ENCODE measurements at places on chromosomes 4 and X.

DNA sequence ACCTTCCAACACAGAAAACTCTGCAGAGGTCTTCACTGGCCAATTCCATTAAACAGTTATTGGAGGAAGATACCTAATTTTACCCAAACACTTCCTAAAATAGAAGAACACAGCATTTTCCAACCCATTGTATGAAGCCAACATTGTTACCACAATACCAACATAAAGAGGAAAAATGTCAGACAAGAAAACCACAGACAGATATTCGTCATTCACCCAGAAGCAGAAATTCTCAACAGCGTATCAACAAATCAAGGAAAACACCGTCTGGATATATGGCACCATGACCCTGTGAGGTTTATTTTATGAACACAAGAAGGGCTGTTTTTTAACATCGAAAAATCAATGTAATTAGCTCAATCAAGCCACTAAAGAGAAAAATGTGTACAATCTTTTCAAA, 255.6 kb downstream of the ASMT start:
- no peak for DNase-seq

DNA sequence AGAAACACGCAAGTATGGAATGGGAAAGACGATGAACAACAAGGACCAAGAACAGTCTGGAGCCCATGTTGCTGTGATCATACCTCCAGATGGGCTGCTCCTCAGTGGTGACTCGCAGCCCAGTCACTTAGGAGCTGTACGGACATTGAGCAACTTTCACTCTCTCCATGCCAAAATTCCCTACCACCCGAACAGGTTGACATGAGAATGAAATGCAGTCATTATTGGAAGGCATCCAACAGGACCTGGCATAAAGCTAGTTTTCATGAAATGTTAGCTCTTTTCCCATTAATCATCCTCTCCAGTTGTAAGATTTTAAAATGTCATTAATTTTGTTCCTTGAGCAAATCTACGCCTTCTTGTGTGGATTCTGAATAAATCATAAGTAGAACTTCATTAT, 82.7 kb upstream of the GPM6B start:
- no peak for DNase-seq

- no peak for DNase-seq
These were observed 19.8 kb downstream of the GAB1 start for GRCh38 chr4:143356493-143356892.

DNA sequence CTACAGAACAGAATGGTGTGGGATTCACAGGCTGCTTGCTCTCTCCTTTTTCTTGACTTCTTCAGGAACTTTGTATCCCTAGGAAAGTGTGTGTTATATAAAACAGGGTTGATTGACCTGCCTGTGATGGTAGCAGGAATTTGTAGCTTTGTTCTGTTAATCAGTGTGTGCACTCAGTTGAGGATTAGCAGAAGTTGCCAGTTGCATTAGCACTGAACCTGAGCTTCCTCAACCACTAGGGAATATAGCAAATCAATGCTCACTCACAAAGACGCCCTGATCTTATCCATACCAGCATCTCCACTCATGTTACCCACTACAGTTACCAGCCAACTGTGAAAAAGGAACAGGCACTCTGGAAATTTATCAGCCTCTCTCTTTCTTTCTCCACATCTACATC, 319.1 kb upstream of the EMCN start:
- no peak for DNase-seq

DNA sequence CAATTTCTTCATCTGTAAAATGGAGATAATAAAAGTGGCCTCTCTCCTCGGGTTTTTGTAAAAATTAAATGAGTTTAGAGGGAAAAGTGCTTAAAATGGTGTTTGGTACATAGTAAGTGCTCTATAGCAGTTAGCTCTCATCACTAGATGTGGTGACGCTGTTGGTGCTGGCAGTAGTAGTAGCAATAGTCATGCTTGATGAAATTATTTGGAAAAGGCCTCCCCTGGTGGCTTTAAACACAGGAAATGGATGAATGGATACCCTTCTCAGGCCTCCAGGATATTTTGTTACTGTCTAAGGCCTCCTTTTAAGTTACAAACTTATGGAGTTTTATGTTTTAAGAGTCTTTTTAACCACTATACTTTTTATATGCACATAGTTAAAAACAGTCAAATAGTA, 142.9 kb downstream of the CBR4 start:
- DNase-seq: no peak

DNA sequence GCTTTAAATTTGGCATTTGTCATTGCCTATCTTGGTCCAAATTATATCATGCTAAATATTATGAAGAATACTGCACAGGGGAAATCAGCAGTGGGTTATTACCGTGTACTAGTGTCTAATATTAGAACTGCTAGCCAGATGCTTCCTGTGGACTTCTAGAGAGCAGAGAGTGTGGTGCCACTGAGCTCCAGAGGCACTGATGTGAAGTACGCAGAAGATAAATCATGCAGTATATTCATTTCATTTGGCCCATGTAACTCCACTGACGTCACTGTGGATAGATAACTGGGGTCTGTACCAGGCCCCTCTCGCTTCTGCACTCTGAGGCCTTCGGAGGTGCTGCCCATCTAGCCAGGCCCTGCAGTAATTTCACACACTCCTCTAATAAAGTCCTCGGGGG, 80.0 kb downstream of the ALPK1 start:
- DNase-seq: no peak

GRCh38 chrX:55839485-55839884, 121.9 kb downstream of the RRAGB start:
- DNase-seq: no peak

- peak; percentile 76 for DNase-seq
These were observed 107.1 kb downstream of the NSUN7 start for GRCh38 chr4:40856840-40857362.

DNA sequence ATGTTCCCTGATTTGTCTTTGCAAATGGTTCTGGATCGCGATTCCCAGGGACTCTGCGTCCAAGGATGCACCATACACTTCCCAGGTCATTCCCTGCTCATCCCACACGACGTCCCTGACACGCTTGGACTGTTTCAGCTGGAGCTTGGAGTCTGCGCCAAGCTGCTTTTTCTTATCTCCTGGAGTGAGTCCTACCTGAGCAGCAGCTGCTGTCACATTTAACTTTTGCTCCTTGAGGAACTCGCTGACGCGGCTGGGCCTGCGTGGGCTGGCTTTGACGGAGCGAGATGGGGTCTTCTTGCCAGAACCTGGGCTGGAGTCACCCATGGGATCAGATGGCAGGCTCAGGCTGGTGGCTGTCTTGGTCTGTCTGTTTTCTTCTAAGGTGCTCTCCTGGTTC, 59.6 kb downstream of the GPRIN3 start:
- DNase-seq: no peak

GRCh38 chrX:1531096-1531890, 5.7 kb downstream of the P2RY8 start:
- no peak for DNase-seq

- no peak for DNase-seq
These were observed 57.2 kb upstream of the AFF2 start for GRCh38 chrX:148443216-148443615.

DNA sequence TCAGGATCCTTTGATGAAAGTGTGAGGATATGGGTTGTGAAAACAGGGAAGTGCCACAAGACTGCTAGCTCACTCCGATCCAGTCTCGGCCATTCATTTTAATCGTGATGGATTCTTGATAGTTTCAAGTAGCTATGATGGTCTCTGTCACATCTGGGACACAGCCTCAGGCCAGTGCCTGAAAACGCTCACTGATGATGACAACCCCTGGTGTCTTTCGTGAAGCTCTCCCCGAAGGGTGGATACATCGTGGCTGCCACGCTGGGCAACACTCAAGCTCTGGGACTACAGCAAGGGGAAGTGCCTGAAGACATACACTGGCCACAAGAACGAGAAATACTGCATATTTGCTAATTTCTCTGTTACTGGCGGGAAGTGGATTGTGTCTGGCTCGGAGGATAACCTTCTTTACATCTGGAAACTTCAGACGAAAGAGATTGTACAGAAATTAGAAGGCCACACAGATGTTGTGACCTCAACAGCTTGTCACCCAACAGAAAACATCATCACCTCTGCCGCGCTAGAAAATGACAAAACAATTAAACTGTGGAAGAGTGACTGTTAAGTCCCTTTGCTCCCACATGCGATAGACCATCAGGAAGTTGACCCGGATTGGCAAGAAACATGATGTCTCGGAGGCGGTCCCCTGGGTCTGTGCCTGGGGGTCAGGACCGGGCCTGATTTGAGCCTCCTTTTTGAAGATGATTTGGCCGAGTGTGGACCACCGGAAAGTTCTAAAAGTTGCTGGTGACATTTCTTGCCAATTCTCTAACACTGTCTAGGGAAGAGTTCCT, 22.2 kb downstream of the LIAS start:
- DNase-seq: no peak

DNA sequence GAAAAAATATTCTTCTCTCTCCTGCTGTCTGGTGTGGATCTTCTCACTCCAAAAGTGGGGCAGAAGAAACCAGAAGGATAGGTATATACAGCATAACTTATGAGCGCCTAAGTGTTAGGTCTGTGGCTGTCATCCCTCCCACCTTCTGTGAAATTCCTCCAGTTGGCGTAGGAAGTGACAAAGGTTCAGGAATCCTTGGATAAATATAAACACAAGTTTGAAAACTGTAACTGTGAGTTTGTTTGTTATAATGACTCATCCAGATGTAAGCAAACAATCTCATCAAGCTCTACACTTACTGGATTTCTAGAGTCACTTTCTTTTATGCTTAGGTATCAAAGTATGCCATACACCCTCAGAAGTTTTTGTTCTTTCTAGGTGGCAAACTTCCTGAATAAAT, 405.2 kb downstream of the FAT4 start:
- no peak for DNase-seq

- DNase-seq: no peak
These were observed 207.8 kb upstream of the SLC7A11 start for GRCh38 chr4:138449938-138450337.

DNA sequence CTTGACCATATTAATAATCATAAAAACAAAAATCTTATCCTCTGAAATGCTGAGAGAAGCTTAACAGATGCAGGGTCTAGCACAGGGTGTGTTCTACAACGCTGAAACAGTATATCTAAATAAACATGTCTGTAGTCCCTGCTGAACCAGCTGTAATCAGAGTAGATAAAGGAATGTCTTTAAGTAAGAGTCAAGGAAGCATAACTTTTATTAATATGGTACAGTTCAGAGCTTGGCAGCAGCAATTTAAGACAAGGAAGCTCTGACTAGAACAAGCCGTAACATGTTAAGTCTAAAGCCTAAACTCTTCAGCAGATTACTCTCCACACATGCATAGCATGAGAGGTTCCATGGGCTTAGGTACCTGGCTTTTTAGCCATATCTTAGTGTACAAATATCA, 36.1 kb downstream of the NFKB1 start:
- DNase-seq: no peak

- no peak for DNase-seq
These were observed 57.0 kb upstream of the GBA3 start for GRCh38 chr4:22635692-22636091.

DNA sequence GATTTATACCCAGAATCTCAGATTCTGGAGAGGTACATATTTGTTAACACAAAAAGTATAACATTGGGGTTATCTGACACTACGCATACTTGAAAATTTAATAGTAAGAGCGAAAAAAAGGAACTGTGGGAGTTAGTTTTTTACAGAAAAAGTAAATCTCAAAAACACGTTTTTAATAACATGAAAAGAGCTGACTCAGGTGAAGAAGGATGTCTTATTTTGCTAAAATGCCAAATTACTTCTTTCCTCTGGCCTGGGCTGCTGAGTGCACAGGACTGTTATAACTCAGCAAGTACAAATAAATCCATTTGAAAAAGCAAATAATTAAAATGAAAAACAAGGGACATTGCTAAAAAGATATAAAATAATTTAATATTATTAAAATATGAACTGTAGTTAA, 1322.9 kb downstream of the ARAP2 start:
- DNase-seq: no peak

GRCh38 chr4:163201358-163201757, 34.7 kb upstream of the NAF1 start:
- DNase-seq: no peak

GRCh38 chrX:111180750-111181240, 84.8 kb downstream of the PAK3 start:
- DNase-seq: no peak

DNA sequence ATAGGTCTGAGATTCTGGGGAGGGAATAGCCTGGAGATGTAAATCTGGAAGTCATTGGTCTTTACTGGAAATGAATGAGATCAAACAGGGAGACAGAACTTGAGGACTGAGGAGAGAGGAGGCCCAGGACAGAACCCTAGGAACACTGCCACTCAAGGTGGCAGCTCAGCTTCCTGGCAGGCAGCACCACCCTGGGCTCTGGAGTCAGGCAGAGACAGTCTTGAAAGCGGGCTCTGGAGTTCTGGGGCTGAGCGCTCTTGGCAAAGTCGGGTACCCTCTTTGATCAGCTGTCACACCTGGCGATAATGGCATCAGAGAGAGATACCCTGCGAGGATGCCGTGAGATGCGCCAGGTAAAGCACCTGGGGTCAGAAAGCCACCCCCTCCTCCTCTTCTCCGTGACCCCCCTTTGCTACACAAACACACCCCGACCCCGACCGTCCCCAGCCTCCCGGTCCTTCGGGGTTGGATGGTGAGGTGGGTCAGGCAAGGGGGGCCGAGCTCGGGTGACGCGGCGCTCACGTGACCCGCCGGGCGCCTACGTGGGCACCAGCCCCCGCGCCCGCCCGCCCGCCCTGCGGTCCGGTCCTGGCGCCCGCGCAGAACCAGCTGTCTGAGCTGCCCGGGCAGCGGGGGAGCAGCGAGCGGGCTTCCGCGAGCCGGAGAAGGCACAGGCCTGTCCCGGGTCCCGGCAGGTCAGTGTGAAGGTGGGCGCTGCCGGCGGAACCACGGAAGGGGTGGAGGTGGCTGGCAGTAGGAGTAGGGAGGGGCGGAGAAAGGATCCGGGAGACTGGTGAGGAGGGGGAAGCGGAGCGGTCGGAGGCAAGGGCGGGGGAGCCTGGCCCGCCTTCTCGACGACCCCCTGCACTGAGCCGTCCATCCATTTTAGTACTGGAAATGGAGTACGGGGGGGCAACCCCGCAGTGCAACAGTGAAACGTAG, at the start of gene TCEAL3:
Gene TCEAL3, plus strand, starts transcription at position 600 of the 942 bp plus-strand sequence. CDS start 1,102 bp downstream, outside the sequence.
- peak; percentile 29 for DNase-seq

DNA sequence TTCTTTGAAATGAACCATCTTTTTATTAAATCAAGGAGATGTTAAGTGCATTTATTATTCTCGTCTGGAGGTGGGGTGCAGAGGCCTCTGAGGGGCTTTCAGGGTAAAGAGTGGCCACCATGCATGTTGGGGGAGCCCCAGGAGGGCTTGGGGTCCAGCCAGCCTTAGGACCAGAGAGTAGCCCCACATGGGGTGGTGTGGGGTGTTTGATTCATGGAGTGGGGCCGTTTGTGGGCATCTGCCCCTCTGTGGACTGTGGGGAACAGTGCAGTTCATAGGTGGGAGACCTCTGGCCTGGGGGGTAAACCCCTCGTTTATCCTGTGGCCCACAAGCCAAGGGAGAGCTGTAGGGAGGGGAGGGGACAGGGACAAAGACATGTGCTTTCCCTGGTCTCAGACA, 26.9 kb downstream of the HTRA3 start:
- no peak for DNase-seq

GRCh38 chr4:46952451-46952850, 40.9 kb downstream of the GABRA4 start:
- peak; percentile 3 for DNase-seq

- DNase-seq: no peak
These were observed 86.0 kb upstream of the NMU start for GRCh38 chr4:55722132-55722531.

- DNase-seq: peak; percentile 40
These were observed 17.5 kb downstream of the PALLD start for GRCh38 chr4:168514249-168514852.

- DNase-seq: no peak
These were observed 1555.5 kb upstream of the IGFBP7 start for GRCh38 chr4:58665649-58666048.
